Right ventricle myocardium superior (tissue), 1 donor: ENCODE measurements at places on chromosomes 16 and 17. TPM values are rescaled to one million over a fixed set of nuclear protein-coding genes. Genes with fewer than 3 reads are reported as not detected.
A peak's percentile ranks its signal among the peaks of the same experiment; 100 is the strongest.

DNA sequence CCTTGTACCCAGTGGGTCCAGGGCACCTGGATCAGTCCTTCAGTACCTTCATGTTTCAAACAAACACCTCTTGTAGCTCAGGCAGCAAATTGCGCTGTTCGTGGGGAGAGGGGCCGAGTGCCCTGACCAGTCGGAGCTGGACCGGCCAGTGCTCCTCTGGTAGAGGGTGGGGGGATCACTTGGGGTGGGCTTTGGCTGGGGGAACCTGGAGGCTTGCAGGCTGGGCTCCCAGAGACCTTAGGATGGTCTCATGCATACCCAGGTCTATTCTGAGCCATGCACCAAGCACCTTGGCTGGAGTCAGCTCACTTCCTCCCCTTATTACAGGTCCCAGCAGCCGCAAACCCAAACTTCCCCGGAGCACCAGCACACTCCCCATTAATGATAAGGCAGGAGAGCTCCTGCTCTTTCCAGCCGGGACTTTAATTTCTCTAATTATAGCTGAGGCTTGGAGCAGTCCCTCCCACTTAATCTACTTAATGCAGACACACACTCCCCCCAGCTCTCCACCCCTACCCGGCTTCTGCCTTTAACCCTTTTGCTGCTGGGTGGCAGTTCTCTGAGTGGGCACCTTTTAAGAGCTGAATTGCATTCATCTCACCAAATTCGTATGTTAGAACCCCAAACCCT lies 26.3 kb upstream of the MGAT5B start:
- DNase-seq, result no peak

Gene CDH5
- total RNA-seq, result 42.9 TPM

Gene HOXB5
- 0.13 TPM for total RNA-seq

GRCh38 chr17:59725691-59726090 lies 18.2 kb downstream of the VMP1 start:
- DNase-seq, result no peak

Gene TEKT3
- 0.43 TPM for total RNA-seq

Gene GDPD3
- 2.6 TPM for total RNA-seq

DNA sequence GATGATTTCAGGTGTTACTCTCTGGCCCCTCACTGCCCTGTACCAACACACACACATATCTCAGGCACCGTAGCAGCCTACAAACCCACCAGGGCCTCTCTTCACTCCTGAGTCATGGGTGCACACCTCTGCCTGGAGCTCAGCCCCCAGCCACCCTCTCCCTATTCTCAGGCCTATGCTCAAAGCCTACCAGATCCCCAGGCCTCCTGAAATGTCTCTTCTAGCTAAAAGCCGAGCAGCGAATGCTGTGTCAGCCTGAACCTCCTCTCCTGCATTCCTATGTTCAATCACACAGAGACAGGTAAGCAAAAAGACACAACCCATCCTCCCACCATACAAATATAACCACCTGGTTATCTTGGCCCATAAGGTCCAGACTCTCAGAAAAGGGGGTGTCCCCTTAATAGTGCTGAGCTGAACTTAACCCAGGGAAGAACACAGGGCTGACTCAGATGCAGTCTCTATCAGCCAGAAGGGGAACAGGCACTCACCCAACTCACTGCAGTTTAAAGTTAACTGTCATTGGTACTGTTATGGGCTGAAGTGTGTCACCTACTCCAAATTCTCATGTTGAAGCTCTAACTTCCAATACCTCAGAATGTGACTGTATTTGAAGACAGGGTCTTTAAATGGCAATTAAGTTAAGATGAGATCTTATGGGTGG lies 62.0 kb upstream of the TEKT3 start:
- DNase-seq, result no peak

GRCh38 chr16:12588510-12588909 lies 215.2 kb downstream of the CPPED1 start:
- DNase-seq, result no peak

GRCh38 chr17:17749921-17750320 lies 68.7 kb downstream of the RAI1 start:
- DNase-seq, result no peak

GRCh38 chr16:22642416-22643088 lies 131.9 kb downstream of the NPIPB5 start:
- no peak for DNase-seq

Gene HSPB9
- total RNA-seq, result 0.11 TPM

Gene CCNF
- 1.4 TPM for total RNA-seq

DNA sequence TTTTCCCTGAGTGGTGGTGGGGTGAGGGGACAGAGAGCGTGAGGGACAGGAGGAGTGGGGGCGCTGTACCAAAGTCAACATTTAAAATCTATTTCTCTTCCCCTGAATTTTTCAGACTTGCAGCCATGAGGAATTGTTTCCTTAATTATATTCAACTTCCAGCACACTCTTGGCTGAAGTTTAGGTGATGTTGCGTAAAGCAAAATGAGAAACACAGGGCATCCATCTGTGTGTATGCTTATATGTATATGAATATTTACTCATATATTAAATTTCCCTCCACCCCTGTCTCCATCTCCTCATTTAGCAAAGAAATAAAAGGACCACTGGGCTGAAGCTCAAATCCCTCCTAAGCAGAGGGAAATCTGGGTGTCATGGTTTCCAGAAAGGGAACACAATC lies 218.1 kb downstream of the XYLT1 start:
- DNase-seq, result no peak

Gene CD300E
- 0.38 TPM for total RNA-seq

Gene ABCC11
- total RNA-seq, result not detected

DNA sequence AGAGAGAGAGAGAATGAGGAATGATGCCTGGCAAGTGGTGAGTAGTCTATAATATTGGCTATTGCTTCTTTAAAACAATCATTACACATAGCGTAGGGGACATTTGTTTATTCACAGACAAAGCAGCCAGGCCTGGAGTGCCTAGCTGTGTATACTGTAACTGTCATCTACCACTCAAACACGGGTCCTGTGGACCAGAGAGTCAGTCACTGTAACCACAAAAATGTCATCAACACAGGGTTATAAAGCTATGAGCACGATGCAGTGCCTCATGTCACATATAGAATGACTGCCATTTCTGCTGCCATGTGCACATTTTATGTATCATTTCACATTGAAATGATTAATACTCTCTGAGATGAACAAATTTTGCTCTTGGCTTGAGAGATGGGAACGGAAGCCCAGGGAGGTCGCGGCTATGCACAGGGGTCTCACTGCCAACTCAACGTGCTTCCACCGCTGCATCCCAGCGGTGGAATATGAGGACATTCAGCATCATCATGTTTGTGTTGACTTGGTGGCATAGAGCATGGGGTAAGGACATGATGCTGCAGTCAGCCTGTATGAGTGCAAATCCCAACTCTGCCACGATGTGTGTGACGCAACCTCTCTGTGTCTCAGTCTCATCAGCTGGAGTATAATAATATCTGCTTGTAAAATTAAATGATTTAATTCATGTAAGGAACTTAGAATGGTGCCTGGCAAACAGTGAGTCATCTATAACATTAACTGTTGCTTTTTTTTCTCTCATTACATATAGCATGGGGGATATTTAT lies 3.3 kb downstream of the MT1H start:
- no peak for DNase-seq

Gene KRTAP9-8
- not detected for total RNA-seq

DNA sequence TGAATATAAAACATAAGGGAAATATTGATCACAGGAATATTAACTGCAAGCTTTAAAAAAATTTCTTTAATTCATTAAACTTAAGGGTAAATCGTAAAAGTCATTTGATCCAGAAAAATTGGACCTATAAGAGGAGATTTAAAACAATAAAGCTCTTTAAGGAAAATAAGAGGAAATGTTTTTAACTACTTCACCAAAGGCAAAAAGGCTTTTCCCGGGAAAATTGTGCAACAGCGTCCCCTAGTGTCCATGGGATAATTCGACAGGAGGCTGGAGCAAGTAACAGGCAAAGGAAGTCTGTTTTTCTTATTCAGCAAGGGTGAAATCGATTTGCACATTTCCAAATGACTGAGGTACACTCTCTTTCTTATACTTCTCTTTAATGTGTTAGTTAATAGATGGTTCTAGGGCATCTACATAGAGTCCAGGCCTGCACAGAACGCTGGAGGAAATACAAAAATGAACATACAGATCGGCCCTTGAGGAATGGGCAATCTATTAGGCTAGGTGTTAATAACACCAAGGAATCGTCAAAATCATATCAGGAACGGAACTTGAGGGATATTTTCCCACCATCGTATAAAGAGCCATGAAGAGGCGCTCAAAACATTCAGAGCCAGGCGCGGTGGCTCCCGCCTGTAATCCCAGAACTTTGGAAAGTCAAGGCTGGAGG lies 61.4 kb downstream of the ZNF18 start:
- DNase-seq, result no peak

GRCh38 chr16:85943711-85944110 lies 44.7 kb downstream of the IRF8 start:
- DNase-seq, result no peak

DNA sequence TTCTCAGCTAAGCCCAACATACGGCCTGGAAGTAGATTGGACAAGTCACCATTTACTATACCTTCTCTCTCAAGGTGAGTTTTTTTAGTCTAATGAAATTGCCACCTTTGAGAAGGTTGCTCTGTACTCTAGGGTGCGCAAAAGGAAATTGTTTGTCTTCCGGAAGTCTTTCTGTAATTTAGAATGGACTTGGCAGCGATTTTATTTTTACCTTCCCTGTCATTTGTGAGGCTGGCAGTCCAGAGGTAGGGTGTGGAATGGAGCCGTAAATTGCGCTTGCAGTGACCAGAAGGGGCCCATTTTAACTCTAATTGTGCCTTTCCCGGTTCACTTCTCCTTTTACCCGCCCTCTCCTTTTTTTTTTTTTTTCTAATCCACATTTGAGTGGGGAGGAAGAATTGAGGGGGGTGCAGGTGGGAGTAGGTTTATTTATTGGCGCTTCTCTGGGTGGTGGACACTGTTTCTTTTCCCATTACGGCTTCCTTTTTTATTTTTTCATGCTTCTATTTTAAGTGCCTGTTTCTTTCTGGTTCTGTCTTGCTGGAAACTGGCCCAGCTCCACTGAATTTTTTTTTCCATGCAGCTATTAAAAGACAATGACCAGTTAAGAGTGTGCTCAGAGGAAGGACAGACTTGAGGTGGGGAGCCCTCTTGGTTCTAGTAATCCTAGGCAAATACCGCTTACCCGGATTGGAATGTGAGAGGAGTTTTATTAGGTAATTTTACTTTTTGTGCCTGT lies 89.7 kb upstream of the CLEC18A start:
- DNase-seq, result no peak

DNA sequence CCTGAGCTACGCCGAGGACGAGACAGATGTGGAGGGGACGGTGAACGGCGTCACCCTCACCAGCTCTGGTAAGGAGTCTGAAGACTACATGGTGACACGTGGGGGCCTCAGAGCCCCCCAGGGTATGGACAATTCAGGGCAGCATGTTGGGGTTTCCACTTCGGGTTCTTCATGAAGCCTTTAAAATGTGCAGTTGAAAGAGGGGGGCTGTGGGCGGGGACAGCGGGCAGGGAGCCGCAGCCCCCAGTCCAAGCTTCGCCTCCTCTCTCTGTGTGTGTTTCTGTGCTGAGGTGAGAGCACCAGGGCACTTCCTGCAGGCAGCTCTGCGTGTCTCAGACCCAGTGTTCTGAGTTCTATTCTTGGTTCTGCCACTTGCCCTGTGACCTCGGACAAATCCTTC lies 24.0 kb downstream of the NMRAL1 start:
- no peak for DNase-seq

GRCh38 chr17:35676441-35676840 lies 55.0 kb upstream of the RASL10B start:
- no peak for DNase-seq

GRCh38 chr17:20071824-20072691 lies 62.9 kb downstream of the SPECC1 start:
- DNase-seq, result no peak

DNA sequence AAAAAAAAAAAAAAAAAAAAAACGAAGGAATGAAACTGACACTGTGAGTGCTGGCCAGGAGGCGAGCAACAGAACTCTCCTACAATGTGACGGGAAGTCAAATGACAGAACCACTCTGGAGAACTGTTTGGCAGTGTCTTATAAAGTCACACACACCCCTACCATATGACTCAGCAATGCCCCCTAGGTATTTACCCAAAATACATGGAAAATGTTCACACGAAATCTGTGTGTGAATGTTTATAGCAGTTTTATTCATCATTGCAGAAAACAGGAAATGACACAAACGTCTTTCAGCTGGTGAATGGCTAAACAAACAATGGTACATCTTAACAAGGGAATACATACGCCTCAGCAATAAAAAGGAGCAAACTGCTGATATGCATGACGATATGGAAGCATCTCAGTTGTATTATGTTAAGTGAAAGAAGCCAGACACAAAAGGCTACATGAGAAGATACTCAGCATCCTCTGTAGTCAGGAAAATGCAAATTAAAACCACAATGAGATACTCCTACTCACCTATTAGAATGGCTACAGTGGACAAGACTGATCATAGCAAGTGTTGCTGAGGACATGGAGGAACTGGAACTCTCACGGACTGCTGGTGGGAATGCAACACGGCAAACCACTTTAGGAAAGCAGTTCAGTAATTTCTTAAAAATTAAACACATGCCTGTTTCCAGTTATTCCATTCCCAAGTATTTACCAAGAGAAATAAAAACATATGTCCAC lies 74.7 kb downstream of the TBC1D16 start:
- no peak for DNase-seq

DNA sequence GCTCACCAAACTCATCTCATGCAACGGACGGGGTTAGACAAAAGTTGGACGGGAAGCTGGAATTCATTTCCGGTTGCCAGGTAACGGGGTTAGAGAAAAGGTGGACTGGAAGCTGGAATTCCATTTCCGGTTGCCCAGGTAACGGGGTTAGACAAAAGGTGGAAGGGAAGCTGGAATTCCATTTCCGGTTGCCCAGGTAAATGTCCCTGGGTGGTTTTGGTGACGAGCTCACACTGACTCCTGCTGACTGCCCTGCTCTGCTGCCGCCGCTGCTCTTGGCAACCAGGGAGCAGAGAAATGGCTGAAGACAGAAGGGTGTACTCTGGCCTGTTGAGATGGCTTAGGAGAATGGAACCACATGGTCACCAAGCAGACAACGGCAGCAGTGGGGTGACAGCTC lies 170.3 kb upstream of the RPH3AL start:
- DNase-seq, result no peak

DNA sequence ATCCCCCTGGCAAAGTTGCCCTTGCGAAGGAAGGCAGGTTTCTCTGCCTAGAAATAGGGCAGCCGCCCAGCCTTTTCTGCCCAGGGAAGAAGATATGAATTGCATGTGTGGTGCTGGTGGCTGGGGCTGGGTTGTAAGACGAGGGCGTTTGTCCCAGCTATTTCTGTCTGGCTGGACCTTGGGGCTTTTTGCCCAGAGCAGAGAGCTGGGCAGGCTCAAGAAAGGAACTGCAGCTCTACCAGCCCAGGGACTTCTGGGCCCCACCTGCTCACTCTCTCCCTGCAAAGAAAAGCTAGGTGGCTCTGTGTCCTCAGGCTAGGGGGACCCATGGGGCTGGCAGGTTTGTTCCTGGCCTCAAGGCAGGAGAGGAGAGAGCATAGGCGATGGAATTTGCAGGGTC lies 586 bp downstream of the CACNG1 start:
- no peak for DNase-seq

GRCh38 chr17:74394977-74395376 lies 27.7 kb downstream of the GPR142 start:
- peak; percentile 8 for DNase-seq
